ENCODE measurements at places on chromosomes 2 and 18.

GRCh38 chr2:207926989-207927300 is 98.4 kb downstream of the PLEKHM3 start:
- no peak for DNase-seq

DNA sequence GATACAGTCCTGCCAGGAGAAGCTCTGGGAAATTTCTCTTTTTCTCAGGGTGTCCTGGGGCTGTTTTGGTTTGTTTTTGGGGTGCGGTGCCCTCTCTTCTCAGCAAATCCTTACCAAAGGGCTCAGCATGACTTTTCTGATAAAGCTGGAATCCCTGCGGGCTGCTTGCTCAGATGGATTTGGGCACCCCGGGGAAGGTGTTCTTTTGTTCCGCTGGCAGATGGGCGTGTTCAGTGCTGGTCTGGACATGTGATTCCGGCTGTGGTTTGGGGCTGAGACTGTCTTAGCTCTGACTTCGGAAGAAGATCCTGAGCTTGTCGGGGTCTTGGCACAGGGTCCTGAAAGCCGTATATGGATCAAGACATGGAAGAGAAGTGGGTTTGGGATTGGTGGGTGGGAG is 134.2 kb upstream of the SPRED2 start:
- DNase-seq: no peak

DNA sequence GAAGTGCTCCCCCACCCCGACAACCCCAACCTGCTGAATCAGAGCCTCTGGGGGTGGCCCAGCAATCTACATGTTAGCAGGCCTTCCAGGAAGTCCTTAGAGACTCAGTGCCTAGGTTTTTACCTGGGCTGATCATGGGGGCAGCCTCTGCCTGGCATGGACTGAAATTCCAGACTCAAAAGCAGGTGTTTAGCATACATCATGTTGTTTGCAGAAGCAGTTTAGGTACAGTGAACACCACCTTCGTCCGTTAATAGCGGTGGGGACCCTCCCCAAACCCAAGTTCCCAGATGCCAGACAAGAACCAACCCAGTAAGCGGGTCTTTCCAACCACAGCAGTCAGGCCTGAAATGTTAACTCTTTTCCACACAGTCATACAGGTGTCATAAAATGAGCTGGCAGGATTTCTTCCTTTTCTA is 26.4 kb upstream of the GALR1 start:
- DNase-seq: no peak

DNA sequence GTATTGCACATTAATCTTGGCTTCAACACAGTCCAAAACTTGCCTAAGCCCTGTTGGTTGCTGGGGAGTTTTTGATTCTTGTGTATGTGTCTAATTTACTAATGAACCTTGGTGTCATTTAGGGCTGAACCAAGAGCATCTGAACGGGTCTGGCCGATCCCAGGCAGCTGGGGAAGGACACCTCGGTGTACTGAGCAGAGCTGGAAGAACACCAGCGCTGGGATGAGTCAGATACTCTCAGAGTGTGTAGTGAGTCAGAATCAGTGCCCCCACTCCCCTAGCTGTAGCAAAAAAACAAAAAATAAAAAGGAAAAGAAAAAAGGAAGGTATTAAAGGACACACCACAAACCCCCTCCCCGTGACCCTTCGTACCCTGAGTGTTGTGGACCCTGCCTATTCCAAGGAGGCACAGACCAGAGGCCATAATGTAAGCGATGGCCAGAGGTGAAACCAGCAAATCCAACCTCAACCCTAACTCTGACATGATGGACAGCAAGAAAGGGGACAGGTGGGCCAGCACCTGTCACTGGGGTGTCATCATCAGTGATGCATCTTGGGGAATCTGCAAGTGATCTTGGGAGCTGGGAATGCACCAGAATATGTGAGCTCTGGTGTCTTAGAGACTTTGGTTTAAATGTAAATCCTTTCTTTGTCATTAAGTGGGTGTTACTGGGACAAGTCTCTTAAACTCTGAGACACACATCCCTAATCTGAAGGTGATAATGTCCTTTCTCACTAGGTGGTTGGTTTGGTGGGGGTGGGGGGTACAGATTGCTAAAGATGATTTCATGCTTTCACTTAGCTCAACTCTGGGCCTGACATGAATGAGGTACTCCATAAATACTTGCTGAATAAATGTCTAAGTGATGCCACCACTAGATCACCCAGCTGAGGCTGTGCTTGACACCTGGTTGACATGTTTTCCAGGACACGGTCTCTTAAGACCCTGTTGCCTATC is 34.2 kb upstream of the NCOA1 start:
- DNase-seq: no peak

DNA sequence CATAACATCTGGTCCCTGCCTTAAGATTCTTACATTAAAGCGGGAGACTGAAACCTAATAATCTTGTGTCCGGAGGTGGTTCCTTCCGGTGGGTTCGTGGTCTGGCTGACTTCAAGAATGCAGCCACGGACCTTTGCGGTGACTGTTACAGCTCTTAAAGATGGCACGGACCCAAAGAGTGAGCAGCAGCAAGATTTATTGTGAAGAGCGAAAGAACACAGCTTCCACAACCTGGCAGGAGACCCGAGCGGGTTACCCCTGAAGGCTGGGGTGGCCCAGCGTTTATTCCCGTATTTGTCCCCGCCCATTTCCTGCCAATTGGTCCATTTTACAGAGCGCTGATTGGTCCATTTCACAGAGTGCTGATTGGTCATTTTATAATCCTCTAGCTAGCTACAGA is 122.3 kb upstream of the SIX2 start:
- no peak for DNase-seq

DNA sequence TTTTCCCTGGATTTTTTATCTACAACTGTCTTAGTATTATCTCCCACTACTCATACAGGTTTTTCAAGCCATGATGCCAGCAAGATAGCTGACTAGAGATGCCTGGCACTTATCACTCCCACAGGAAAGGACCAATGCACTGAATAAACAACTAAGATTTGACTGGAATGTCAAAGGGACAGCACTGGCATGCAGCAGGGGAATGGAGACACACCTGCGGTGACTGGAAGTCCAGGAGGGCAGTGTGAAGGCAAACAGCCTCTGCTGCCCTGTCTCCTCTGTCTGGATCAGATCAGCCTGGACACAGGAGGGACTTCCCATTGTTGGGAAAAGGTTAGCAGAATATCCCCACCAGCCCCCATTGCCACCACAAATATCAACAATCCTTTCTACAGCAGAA is 85.1 kb downstream of the TMEM237 start:
- DNase-seq: no peak

GRCh38 chr2:1140389-1141003 is 189.8 kb downstream of the SNTG2 start:
- no peak for DNase-seq

DNA sequence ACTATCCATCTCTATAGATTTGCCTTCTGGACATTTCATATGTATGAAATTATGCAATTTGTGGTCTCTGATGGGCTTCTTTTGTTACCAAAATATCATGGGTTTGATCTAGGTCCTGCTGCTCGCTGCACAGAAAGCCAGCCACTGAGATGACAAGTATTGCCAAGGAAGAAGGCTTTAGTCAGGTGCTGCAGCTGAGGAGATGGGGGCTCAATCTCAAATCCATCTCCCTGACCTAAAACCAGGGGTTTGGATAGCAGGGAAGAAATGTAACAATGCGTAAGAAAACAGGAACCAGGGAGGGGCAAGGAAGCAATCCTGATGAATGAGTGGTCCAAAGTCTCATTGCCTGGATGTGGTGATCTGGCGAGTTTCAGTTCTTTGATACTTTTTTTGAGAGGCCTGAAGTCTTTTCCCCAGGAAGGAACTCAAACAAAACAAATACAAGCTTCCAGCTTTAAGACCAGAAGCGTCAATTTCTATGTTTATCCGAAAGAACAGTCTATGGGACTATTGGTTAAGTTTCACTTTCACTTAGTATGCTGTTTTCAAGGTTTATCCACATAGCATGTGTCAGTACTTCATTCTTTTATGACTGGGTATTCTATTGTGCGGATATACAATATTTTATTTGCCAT is 3.4 kb upstream of the CKAP2L start:
- DNase-seq: no peak

DNA sequence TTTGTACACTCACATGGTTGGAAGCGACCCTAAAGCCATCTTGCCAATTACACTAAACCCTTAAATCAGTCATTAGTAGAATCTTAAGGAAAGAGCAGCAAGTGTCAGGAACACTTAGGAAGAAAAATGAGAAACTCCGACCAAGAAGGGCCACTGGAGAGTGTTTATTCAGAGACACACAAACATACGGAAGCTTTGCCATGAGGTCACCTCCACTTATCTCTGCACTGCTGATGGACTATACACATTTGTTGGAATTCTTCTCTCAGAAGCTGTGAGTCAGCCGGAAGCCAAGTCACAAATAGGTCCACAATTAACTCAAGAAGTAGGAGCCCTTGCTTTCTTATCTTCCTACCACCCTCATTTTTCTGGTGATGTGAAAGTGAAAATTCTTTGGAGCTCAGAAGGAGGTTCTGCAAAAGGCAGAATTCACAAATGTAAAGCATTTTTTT is 21.6 kb downstream of the BMP10 start:
- no peak for DNase-seq

DNA sequence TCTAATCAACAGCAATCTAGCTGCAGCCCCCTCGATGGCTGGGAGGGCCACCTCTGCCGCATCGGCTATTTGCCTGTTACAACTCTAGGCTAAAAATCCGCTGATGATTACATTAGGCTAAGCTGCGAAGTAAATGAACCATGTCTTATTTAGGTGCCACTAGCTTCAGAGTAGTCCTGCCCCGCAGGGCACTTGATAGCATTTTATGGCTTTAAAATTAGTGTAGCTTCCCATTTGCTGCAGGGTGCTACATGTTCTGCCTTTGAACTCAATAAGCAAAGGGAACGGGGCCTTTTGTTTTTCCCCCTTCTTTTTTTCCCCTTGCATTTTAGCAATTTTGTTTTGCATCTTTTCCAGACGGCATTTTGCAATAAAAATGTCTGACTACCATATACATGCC is 270.2 kb downstream of the GBX2 start:
- DNase-seq: no peak

- no peak for DNase-seq
Measured at GRCh38 chr2:127096280-127096679, 10.7 kb downstream of the BIN1 start.

GRCh38 chr2:120368086-120368485 is 22.1 kb downstream of the INHBB start:
- no peak for DNase-seq

GRCh38 chr2:121746071-121746578 is 9.3 kb upstream of the TSN start:
- DNase-seq: no peak

GRCh38 chr2:149832324-149832723 is 244.7 kb upstream of the MMADHC start:
- no peak for DNase-seq

DNA sequence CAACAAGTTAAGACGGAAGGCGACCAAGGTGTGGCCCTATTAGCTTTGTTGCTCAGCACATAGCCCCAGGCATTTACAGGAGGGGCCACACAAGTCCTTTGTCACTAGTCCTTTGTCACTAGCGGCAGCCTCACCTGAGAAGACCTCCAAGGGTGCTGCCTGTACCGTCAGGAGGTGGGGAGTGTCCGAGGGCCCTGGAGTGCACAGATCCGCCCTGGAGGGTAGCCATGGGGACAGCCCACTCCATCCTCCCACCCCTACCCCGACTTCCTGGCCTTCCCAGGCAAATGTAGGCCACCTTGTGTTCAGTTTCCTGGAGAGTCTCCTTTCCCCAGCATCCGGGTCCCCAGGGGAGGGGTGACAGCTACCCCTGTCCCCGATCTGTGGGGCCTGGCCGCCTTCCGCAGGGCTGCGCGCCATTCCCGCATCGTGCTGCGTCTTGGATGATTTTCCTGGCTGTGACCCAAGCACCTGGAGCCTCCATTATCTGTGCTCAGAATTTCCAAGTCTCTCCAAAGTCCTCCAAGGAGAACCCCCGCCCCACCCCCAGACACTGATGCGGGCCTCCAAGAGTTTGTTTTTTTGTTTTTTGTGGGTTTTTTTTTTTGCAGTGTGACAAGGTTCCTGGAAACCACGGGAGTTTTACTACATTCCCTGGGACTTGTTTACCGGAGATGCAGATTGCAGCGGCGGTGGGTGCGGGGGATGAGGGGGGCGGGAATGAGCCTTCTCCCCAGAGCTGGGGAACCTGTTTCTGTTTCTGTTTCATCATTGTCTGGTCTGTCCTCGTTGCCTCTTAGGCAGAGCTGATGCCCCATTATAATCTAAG is 28.6 kb downstream of the TEX44 start:
- DNase-seq: no peak

DNA sequence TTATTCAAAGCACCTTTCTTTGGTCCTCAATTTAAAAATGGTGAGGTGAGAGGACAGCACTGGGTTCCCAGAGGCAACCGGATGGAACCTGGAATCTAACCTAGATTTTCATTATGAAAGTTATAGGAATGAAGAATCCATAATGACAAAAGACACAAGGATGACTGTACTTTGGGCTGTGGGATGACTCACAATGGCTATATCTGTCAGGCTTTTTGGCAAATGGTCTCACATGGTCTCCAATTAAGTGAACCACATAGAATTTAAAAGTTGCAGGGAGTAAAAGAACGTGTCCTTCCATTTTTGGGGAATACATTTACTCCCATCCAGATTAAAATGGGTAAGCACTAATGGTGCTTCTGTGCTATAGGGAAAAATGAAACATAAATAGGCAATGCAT is 31.8 kb upstream of the LYPD1 start:
- DNase-seq: no peak

DNA sequence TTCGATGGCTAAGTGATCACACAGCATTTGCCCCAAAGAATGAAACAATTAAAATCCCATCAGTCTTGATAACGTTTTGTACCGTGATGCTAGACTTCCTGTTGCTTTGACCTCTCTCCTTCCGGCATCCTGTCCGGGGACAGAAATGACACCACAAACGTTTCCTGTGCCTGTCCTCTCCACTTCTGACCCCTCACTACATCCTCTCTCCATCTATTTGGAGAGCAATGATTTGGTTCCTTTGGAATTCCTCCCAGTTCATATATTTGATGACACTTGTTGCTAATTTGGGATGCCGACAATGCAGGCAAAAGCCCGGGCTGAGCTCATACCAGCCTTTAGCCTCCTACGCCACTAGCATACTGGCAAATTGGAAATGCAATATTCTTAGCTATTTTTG is 151.2 kb upstream of the CCDC68 start:
- DNase-seq: no peak

DNA sequence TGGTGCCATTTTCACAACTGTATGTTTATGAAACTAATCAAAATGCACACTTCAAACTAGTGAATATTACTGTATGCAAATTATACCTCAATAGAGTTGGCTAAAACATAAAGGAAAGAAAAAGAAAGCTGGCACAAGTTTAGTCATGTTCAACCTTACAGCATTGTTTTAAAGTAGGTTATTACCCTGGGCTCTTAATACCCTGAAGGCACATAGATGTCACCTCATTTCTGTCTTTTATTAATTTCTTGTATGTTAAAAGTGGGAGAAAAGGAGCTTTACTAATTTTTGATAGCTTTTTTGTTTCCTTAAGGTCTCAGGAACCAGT is 32.7 kb downstream of the TMEM131 start:
- DNase-seq: no peak

DNA sequence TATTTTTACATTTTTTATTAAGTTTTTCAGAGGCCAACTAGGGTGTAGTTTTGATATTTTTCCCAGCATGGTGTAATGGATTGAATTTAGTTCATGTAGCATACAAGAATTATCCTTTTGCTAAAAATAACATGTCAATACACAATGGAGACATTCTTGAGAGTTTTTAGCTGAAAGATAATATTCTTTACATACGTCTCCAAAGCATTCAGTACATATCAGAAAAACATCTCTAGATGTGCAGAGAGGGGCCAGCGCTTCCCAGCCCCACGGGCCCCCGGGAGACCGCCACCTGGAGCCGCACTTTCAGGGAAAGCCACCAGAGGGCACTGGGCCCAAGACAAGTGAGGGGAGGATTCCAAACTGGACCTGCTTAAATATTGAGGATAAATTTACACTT is 499.4 kb downstream of the GALR1 start:
- DNase-seq: no peak

All from activated CD4-positive, CD25-positive, alpha-beta regulatory T cell treated with anti-CD3 and anti-CD28 coated beads, Interleukin-2, amount 50 U/mL, for 16 hours (primary cell).